ENCODE measurements at places on chromosomes 12 and 14. TPM values are rescaled to one million over a fixed set of nuclear protein-coding genes. Genes with fewer than 3 reads are reported as not detected.

Gene MAP3K9
- total RNA-seq = 7.8 TPM

Gene YLPM1
- total RNA-seq = 43.9 TPM

GRCh38 chr14:101824339-101824727 is 62.8 kb downstream of the PPP2R5C start:
- peaks cover 27% of the 10 kb centered on the region for H3K36me3 ChIP-seq
- no peak overlapping the region for H3K4me3 ChIP-seq
- H3K27ac ChIP-seq = no peak overlapping the region

GRCh38 chr12:81530352-81530751 is 228.8 kb downstream of the PPFIA2 start:
- DNase-seq = no peak
- no peaks in the 10 kb centered on the region for H3K27me3 ChIP-seq
- no peak overlapping the region for H3K27ac ChIP-seq
- no peak overlapping the region for H3K4me3 ChIP-seq

GRCh38 chr12:76288218-76288617 is 60.0 kb downstream of the BBS10 start:
- H3K27me3 ChIP-seq = no peaks in the 10 kb centered on the region
- DNase-seq = no peak
- H3K4me3 ChIP-seq = no peak overlapping the region
- peaks cover 21% of the 10 kb centered on the region for H3K4me1 ChIP-seq

DNA sequence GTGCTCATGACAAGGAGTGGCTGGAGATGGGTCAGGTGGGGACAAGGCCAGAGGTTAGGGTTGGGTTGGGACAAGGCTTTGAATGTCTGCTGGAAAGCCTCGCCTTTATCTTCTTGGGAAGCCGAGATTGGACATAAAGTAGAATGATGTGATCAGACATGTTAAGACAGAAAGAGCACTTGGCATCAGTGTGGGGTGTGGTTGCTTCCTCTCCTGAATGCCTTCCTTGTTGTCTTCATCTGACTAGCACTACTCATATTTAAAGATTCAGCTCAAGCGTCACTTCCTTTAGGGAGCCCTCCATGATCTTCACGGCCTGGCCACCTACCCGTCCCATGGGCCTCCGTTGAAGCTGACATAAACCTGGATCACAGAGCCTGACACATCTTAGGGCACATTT is 14.8 kb upstream of the C12orf75 start:
- DNase-seq = no peak
- H3K36me3 ChIP-seq = no peaks in the 10 kb centered on the region
- H3K4me1 ChIP-seq = no peaks in the 10 kb centered on the region
- no peak overlapping the region for H3K27ac ChIP-seq

Data from SJCRH30 (cell line).